ENCODE measurements at places on chromosomes 2 and 18. TPM values are rescaled to one million over a fixed set of nuclear protein-coding genes. Genes with fewer than 3 reads are reported as not detected.

DNA sequence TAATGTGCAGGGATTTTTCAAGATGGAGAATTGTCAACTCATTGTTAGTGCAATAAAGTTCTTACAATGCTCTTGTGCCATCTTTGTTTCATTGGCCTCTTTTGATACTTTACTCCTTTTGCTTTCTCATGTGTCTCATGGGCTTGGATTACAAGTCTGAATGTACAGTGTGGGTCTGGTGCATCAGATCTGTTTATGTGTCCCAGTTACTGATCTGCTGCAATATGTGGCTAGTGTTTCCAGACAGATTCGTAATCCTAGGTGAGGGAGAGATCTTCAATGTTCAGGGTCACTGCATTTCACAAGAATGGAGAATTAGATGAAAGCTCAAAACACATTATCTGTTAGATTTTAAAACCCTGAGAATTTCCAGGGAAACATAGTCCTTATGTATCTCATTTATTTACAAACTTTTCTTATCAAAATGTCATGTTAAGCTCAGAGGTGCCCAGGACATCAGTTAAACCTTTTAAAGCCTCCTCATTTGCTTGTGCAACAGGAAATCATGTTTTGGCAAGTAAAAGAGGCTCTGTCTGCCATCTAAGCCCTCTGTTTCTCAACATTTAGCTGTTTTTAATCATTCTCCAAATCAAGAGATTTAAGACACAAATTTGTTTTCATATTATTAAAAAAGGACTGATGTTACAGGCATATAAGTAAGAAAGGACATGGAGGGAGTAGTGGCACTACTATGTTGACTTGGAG lies 108.1 kb downstream of the NUP35 start:
- no peak overlapping the region for H3K27ac ChIP-seq
- no peak for DNase-seq
- no peaks in the 10 kb centered on the region for H3K36me3 ChIP-seq

- H3K4me1 ChIP-seq: no peaks in the 10 kb centered on the region
- DNase-seq: no peak
- no peaks in the 10 kb centered on the region for H3K27me3 ChIP-seq
Measured at GRCh38 chr18:72342933-72343332, 201.2 kb downstream of the CBLN2 start.

DNA sequence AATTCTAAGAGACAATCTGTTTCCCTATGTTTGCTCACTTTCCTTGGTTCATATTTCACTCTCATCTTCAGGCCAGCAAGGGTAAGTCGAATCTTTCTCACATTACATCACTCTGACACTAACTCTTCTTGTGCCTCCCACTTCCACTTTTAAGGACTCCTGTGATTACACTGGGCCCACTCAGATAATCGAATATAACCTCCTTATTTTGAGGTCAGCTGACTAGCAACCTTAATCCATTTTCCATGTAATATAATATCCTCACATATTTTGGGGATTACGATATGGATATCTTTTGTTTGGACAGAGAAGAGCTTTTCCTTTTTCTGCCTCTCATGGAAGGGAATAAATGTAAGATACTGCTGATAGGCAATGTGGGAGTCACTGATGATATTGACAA lies 2015.7 kb upstream of the LRRTM1 start:
- no peak overlapping the region for H3K27ac ChIP-seq
- H3K36me3 ChIP-seq: no peaks in the 10 kb centered on the region
- H3K4me1 ChIP-seq: no peaks in the 10 kb centered on the region
- H3K4me3 ChIP-seq: no peak overlapping the region

- H3K36me3 ChIP-seq: peaks cover 11% of the 10 kb centered on the region
- no peaks in the 10 kb centered on the region for H3K4me1 ChIP-seq
- no peak overlapping the region for H3K27ac ChIP-seq
- DNase-seq: no peak
- H3K4me3 ChIP-seq: no peak overlapping the region
Measured at GRCh38 chr2:46763861-46764260, 151.7 kb downstream of the MCFD2 start.

DNA sequence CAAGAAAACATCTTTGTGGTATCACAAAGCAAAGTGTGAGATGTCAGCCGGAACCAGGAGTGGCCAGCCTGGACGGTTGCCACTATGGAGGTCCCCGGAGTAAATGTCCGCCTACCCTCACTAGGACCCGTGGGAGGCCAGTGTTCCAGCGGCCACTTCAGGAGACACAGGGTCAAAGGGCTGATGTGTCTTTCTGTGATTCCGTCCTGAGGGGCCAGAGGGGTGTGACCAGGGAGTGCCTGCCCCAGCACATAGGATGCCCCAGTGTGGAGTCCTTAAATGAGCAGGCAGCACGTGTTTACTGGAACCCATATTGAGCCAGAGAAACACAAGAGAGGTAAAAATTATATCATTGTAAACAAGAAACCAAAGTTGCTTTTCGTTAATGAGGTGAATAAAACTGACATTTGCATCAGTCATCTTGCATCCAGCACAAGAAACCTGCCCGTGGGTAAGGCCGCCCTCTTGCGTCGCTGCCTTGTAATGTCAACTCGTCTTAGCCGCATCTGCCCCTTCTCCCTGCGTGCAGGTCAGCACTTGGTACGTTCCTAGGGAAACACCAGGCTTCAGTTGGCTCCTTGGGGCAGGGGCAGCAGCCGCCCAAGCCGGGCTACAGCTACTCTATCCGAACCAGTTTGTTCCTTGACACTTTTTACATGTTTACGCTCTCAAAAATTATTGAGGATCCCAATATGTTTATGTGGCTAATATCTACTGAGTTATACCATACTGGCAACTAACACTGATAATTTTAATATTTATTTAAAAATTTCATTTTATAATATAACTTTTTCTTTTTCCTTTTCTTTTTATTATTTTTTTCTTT lies 46.7 kb upstream of the LAPTM4A start:
- peak; percentile 91 for DNase-seq
- no peaks in the 10 kb centered on the region for H3K27me3 ChIP-seq
- H3K4me3 ChIP-seq: no peak overlapping the region
- no peak overlapping the region for H3K27ac ChIP-seq
- H3K36me3 ChIP-seq: no peaks in the 10 kb centered on the region
- H3K4me1 ChIP-seq: peaks cover 15% of the 10 kb centered on the region

Gene BBS5
- total RNA-seq: 4.3 TPM

- H3K4me3 ChIP-seq: no peak overlapping the region
- no peaks in the 10 kb centered on the region for H3K36me3 ChIP-seq
- H3K27ac ChIP-seq: no peak overlapping the region
- peaks cover 6% of the 10 kb centered on the region for H3K4me1 ChIP-seq
- DNase-seq: no peak
Measured at GRCh38 chr18:63683152-63683551, 19.6 kb upstream of the SERPINB11 start.

- H3K27ac ChIP-seq: peak overlapping the region; percentile 77
- DNase-seq: no peak
- peaks cover 47% of the 10 kb centered on the region for H3K4me1 ChIP-seq
- H3K4me3 ChIP-seq: no peak overlapping the region
Measured at GRCh38 chr2:43041173-43041591, 185.2 kb downstream of the ZFP36L2 start.

DNA sequence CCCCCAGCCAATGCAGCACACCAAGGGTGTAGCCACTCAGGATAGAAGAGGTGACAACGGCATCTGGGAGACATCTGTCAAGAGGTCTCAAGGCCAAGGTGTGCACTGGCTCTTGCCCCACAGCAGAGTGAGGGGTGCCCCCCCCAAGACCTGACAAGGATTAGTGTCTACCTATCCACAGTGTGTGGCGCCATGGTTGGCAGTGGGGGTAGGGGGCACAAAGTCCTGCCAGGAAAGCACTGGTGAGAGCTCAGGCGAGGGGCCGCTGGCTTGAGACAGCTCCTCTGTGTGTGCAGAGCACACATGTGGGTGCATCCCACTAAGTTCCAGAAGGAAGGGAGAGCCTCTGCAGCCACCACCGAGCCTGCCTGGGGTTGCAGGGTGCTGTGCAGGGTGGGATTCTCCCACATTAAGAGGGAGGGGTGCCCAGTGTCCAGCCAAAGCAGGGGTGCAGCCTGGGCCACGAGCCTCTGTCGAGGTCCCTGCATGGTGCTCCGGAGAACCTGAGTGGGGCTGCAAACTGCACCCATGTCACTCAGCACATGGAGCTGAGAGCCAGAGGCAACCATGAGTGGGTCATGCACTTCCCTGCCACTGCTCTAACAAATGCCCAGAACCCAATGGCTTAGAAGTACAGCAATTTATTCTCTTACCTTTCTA lies 311.2 kb upstream of the HDAC4 start:
- H3K27me3 ChIP-seq: no peaks in the 10 kb centered on the region
- peak; percentile 44 for DNase-seq
- H3K27ac ChIP-seq: no peak overlapping the region
- no peaks in the 10 kb centered on the region for H3K36me3 ChIP-seq

DNA sequence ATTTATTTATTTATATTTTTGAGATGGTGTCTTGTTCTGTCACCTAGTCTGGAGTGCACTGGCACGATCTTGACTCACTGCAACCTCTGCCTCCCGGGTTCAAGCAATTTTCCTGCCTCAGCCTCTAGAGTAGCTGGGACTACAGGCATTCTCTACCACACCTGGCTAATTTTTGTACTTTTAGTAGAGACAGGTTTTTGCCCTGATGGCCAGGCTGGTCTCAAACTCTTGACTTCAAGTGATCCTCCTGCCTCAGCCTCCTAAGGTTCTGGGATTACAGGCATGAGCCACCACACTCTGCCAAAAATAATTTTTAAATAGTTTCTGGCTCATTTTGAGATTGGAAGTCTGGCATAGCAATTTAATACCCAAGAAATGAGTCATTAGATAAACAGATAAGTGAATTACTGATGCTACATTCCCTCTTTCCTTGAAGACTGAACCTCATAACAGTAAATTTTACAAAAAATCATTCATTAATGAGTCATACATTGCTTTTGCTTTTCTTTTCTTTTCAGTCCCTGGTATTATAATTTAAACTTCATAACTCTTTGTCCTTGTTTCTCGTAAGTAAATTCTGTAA lies 881.6 kb upstream of the PIK3C3 start:
- no peaks in the 10 kb centered on the region for H3K27me3 ChIP-seq
- H3K4me3 ChIP-seq: no peak overlapping the region
- no peak overlapping the region for H3K27ac ChIP-seq
- H3K4me1 ChIP-seq: no peaks in the 10 kb centered on the region

Gene CLEC4F
- total RNA-seq: 1.1 TPM

DNA sequence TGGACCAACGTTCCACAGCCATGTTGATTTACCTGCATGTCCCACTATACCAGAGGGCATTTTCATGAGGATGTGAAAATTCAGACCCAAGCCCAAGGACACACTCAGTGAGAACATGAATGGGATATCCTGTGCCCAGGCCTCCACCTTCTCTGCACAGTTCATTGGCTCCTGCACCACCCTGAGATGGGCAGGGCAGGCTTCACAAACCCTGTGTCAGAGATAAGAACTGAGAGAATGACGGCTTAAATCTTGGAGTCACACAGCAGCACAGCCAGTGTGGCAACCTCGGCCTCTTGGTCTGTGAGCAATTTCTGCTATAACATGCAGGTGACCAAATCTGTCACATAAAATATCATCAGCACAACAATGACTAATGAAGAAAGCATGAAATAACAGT lies 71.9 kb downstream of the UXS1 start:
- H3K36me3 ChIP-seq: peaks cover 23% of the 10 kb centered on the region
- no peak for DNase-seq
- no peak overlapping the region for H3K27ac ChIP-seq
- no peaks in the 10 kb centered on the region for H3K27me3 ChIP-seq
- H3K4me3 ChIP-seq: no peak overlapping the region

DNA sequence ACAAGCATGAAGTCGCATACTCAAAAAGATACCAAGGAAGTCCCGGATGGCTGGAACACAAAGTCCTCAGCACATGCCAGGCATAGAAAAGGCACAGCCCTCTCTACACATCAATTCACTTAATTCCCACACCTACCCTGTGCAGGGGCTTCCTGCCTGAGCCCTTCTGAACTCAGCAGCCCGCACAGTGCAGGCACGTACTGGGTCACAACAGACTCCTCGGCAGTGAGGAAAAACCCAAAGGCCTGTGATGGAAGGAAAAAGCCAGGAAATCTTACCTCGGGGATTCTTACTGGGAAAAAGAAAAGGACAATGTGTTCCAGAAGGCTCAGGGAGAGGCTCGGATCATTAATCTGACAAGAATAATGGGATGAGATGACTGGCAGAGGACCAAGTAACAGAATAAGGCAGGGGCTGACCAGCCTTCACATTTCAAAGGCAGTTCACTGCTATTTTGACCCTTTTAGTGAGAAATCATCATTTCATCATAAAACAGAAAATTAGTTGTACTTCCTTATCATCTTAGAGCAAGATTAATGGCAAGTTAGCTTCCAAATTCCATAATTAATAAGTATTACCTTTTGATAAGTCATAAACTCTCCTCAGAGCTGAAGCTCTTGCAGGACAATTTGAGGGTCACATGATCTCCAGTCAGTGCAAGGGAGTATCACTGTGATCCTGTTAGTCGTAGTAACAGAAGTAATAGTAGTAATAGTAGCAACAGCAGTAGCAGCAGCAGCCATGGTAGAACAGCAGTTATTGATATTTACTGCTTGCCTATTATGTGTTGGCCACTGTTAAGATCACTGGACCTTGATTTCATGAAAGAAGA lies 87.4 kb downstream of the STK39 start:
- peak overlapping the region; percentile 66 for H3K27ac ChIP-seq
- H3K4me3 ChIP-seq: no peak overlapping the region
- H3K27me3 ChIP-seq: no peaks in the 10 kb centered on the region
- H3K36me3 ChIP-seq: peaks cover 10% of the 10 kb centered on the region
- DNase-seq: no peak

DNA sequence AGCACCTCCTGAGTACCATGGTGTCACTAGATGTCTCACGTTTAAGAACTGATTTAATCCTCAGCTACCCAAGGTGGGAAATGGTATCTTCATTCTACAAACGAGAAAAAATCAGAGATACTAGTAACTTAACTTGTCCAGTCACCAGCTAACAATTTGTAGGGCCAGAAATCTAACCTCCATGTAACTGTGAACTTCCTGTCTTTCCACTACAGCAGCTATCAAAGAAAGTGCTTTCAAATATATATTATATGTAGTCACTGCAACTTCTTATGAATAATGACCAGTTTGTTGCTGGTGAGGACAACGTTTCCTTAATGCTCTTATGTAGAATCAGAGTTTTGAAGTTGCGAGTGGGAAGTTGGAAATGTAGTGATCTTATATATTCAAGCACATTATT lies 1.9 kb downstream of the REV1 start:
- H3K4me3 ChIP-seq: no peak overlapping the region
- no peaks in the 10 kb centered on the region for H3K27me3 ChIP-seq
- DNase-seq: no peak

- H3K36me3 ChIP-seq: no peaks in the 10 kb centered on the region
- peaks cover 20% of the 10 kb centered on the region for H3K4me1 ChIP-seq
- no peak for DNase-seq
- no peak overlapping the region for H3K4me3 ChIP-seq
- H3K27ac ChIP-seq: peak overlapping the region; percentile 77
- H3K27me3 ChIP-seq: no peaks in the 10 kb centered on the region
Measured at GRCh38 chr2:100784681-100785080, 35.3 kb upstream of the NPAS2 start.
